Putamen (tissue), 1 donor: ENCODE measurements at places on chromosomes 5 and 9.
A peak's percentile ranks its signal among the peaks of the same experiment; 100 is the strongest.

GRCh38 chr9:3824581-3824980 lies 298.8 kb upstream of the RFX3 start:
- DNase-seq: no peak

DNA sequence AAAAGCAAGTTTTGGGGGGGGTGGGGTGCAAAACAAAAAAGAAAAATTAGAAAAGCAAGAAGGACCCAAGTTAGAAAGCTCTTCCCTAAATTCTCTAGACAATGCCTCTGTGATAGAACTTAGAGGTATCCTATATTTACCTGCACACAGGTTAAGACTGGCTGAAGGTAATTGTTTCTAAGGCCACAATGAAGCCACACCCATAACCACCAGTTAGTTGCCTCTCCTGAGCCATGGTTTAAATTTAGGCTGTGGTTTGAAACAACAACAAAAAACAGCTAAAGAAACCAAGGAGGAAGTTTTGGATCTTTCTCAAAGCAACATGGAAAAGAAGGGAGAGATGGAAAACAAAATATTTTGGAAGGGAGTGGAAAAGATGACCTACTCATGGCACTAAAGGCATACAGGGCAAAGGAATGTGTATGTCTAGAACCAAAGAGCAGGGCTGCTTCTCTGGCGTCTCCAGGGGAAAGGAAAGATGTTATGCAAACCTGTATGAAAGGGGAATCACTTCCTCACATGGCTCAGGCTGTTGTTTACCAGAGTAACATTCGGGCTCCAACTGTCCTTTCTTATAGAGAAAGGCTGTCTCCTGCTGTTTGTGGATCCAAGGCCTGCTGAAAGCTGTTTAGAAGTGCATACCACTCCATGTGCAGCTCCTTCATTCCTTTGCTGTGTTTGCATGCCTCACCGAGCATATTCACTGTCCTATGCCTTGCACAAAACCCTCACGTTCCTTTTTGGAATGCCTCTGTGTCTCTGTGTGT lies 408.9 kb upstream of the MPDZ start:
- DNase-seq: no peak

DNA sequence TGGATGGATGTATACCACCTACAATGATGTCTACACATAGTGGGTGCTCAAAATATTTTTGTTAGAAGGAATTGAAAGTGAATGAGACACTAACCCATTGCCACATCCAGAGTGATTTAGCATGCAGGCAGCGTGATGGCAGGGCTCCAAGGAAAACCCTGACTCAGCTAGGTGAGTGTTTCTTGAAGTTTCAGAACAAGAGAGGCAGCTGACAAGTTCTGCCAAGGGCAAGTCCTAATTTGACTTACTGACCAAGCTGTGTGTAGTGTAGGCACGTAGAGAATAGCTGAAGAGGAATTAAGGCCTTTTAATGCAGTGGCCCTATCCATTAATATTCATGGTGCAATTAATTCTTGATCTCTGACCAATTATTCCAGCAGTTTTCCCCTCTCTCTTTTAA lies 107.8 kb upstream of the ATP10B start:
- DNase-seq: no peak

DNA sequence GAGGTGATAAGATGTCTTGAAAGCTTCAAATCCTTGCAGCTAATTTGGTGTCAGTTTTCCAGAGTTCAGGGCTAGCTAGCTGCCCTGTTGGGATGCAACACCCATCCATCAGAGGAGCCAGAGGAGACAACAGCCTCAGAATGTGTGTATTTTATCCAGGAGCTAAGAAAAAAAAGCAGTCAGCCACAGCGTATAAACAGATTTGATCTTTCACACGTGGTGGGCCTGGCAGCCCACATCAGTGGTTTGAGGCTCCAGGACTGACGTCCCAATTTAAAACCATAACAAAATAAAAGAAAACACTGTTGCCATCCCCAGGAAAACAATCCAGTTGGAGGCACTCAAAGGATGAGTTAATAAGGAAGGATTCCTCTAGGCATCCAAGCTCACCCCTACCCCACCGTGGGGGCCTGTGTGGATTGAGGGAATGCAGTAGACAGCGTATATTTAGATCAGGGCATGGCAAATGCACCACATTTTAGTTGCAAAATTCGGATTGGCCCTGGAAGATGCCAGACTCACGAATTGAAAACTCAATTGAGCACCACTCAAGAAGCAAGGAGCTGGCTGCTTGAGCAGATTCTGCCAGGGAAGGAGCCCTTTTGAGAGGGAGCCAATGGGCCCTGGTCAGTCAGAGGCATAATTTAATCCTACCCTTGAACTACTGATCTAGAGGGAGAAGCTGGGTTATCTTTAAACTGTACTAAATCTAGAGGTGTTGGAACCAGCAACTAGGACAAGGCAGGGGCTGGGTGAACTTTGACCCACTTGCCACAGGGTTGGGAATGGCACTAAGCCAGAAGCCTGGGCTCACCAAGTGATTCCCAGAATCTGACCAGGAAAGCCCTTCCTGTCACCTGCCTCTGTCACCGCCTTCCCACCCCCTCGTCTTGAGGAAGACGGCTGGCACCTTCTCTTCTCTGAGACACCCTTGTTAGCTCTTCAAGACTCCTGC lies 17.5 kb downstream of the ADRA1B start:
- DNase-seq: no peak

- DNase-seq: no peak
Observed at GRCh38 chr5:65820373-65820772, 98.4 kb downstream of the NLN start.

DNA sequence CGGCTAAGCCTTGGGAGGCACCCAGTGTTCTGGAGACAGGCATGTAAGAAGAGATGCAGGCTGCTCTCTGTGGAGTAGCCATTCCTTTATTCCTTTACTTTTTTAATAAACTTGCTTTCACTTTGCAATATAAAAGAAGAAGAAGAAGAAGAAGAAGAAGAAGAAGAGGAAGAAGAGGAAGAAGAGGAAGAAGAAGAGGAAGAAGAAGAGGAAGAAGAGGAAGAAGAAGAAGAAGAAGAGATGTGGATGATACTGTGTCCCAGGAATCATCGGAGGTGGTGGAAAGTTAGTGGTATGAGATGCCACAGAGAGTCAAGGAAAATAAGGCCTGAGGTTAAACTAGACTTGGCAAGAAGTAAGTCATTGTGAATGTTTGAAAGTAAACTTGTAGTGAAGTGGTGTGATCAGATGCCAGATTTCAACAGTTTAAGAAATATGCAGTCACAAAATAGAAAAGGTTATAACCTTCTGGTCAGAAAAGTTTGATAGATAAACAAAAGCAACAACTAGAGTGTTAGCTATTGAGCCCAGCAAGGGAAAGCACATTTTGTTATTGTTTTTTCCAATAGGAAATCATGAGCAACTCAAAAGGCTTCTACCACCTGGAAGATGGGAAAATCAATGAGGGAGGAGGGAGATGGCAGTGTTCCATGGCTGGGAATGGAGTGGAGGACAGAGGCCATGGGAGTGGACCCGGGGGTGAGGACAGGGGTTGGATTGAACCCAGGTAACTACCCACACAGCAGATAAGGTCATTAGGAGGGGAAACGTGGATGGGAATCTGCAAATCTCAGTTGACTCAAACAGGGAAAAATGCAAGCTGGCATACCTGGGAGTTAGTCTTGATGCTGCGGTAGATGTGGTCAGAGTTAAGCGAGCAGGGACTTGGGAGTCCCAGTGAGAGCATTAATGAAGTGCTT lies 16.8 kb downstream of the AOPEP start:
- DNase-seq: no peak

DNA sequence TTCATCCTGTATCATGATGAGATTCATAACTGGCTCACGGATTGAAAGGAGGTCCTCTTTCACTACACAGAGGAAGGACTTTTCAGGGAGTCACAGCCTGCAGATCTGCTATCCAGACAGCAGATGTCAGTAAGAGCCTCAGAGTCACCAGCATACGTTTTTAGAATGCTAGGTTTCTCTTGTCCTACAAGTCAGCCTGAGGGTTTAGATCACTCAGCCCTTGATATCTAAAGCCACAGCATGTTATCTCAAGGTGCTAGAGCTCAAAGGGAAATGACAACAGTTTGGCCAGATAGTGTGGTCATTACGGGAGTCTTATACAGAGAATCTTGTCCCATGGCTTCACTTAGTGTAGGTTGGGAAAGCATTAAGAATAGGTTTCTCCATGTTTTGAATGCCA lies 30.9 kb upstream of the SLC46A2 start:
- DNase-seq: peak; percentile 17

DNA sequence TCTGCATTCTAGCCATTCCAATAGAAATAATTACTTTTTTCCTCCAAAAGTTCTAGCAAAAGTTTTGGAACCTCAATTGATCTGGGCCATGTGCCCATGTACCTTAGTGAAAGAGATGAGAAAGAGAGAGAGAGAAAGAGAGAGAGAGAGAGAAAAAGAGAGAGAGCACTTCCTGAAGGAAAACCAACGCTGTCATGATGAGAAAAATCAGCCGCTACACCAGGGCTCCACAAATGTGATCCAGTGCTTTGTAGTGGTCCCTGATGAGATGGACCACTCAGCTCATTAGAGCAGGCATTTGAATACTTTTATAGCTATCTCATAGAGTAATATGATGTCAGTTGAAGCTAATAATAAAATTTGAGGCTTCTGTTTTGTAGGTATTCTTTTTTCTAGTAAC lies 7.7 kb upstream of the GAS1 start:
- DNase-seq: no peak
